ENCODE measurements at places on chromosomes 3 and 15. TPM values are rescaled to one million over a fixed set of nuclear protein-coding genes. Genes with fewer than 3 reads are reported as not detected.

ASB14 gene
- total RNA-seq: not detected

SLC12A8 gene
- total RNA-seq: 0.80 TPM

EFHB gene
- total RNA-seq: not detected

POTEB3 gene
- total RNA-seq: not detected

CP gene
- total RNA-seq: under 0.01 TPM

ADAMTS9 gene
- 392 TPM for total RNA-seq

EPHA3 gene
- not detected for total RNA-seq

LINGO1 gene
- total RNA-seq: not detected
